ENCODE measurements at places on chromosomes 7 and 10.

GRCh38 chr7:141071855-141072547, 1.9 kb upstream of the TMEM178B start:
- DNase-seq, result no peak

- DNase-seq, result no peak
These were observed 54.4 kb downstream of the PKD1L1 start for GRCh38 chr7:47893721-47894365.

GRCh38 chr7:30905078-30906012, 6.3 kb upstream of the AQP1 start:
- DNase-seq, result no peak

GRCh38 chr10:102505462-102506115, 1.8 kb downstream of the SUFU start:
- no peak for DNase-seq

GRCh38 chr7:99699946-99700345, 20.1 kb upstream of the CYP3A5 start:
- DNase-seq, result no peak

GRCh38 chr7:138919216-138919615, 62.0 kb downstream of the KIAA1549 start:
- peak; percentile 22 for DNase-seq

DNA sequence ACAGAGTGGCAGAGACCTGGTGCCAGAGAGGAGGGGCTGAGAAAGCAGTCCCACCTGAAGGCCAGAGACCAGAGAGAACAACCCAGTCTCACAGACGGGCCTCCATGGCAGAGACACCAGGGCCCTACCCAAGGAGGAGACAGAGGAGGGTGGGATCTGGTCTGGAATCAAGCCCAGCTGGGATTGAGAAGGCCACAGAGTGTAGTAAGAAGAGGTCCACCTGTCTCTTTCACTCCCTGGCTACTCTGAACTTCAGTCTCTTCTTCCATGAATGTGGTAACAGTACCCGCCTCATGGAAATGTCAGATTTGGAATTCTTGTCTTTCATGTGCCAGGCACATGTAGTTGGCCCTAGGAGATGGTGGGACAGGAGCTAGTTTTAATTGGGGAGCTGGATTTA, 55.6 kb downstream of the CLIP2 start:
- DNase-seq, result no peak

GRCh38 chr10:97454330-97455036, 8.5 kb downstream of the ZDHHC16 start:
- DNase-seq, result peak; percentile 6

DNA sequence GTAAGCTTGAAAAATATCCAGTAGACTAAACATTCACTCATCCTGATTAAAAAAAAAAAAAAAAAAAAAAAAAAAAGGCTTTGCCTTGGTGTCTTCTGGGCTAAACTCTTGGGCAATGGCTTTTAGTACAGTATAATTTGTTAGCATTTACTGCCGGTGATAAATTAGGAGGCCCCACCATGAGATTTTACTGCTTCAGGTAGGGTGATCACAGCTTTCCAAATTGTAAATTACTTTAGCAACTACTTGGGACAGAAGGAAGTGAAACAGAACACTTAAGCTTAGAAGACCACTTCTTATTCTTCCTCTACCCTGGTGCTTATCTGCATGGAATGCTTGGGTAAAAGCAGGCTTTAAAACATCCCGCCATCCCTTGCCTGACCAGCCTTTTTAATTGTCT, 152.1 kb downstream of the HIBADH start:
- no peak for DNase-seq
